Aorta (tissue), 5 donors: ENCODE measurements at places on chromosomes 6 and 20. TPM values are rescaled to one million over a fixed set of nuclear protein-coding genes. Genes with fewer than 3 reads are reported as not detected.

GGTLC1 gene
- not detected for polyA plus RNA-seq

CCR6 gene
- polyA plus RNA-seq: not detected

FOXS1 gene
- polyA plus RNA-seq: 11.4 TPM

ARMC2 gene
- 5.5 TPM for polyA plus RNA-seq

DNA sequence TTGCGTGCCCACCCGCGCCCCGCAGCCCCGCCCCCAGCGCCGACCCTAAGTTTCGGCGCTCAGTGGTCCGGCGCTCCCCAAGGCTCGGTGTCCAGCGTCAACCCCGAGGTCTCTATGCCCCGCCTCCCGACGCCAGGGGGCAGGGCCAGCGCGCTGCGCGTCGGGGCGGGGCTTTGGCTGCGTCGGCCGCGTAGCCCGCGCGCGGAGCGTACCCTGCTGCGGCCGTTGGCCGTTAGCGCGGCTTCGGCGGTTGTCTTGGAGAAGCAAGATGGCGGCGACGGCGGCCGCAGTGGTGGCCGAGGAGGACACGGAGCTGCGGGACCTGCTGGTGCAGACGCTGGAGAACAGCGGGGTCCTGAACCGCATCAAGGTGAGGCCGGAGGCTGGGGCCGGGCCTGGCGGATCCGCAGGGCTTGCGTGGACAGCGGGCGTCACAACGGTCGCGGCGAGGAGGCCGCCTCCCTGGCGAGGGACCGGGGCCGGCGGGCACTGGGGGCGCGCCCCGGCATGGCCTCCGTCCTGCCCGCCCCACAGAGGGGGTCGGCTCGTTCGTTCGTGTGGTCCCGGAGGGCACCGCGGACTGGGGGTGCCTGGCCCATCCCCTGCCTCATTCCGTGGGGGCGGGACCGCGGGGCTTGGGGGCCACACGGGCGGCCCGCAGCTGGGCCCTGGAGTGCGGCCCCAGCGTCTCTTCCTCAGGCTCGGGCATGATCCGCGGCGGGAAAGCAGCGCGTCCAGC, at the start of gene CEP43:
Gene CEP43 (plus strand): TSS at position 253 of the 739 bp plus-strand sequence. CDS start 16 bp downstream, at position 269.
- H3K27me3 ChIP-seq: no peaks in the 10 kb centered on the region
- DNase-seq: peak; percentile 97
- no peaks in the 10 kb centered on the region for H3K4me1 ChIP-seq

- no peak overlapping the region for H3K27ac ChIP-seq
- no peak for DNase-seq
- H3K36me3 ChIP-seq: no peaks in the 10 kb centered on the region
- H3K4me1 ChIP-seq: no peaks in the 10 kb centered on the region
Measured at GRCh38 chr20:2276015-2276414, 19.8 kb upstream of the TGM3 start.

DNA sequence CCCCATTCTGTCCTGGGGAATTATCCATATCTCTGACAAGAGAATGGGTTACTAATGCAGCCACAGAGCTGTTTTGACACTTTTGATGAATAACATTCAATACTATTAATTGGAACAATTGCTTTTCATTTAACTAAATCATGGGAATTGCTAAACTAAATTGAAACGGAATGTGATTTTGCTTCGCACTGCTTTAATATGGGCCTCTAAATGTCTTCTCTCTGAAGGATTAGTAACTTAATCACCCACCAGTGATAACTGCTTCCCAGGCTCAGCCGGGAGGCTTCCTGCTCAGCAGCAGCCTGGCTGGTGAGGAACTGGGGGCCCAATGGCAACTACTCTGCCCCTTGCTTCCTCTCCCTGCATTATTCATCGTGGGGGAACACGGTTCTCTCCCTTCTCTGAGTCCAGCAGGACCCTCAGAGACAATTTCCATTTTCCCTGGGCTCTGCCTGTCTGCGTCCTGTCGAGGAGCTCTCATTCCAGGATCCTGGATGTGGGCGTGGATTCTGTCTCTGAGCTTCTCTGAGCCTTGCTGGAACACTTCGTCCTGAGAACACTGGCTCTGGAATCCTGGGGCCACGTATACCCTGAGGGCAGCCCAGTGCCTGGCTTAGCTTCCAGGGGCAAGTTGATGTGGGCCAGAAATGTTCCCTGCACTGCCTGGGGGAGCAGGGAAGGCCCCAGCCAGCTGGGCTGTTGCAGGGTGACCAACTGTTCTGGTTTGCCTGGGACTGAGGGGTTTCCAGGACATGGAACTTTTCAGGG, 308.9 kb downstream of the DHX35 start:
- H3K4me1 ChIP-seq: no peaks in the 10 kb centered on the region
- H3K4me3 ChIP-seq: no peak overlapping the region
- H3K27ac ChIP-seq: no peak overlapping the region

DNA sequence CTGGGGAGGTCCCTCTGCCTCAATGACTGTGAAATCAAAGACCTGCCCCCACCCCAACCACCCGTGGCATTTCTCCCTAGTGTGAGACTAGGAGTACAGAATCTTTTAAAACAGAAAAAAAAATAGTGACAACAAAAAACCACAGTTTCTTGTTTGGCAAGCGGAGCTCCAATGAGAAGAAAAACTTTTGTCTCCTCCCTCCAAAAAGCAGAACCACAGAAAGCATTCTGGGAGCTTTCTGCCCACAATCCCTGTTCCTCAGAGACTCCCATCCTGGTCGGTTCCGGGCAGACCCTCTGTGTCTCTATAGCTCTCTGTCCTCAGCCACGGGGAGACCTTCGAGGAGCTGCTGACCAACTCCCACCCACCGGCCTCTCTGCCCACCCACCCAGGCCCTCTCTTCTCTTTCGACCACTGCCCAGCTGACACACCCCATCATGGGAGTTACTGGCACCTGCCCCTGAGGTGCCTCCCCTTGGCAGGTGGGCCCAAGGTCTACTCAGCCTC, 4.9 kb downstream of the PREX1 start:
- H3K4me1 ChIP-seq: peaks cover 4% of the 10 kb centered on the region
- peak; percentile 67 for DNase-seq
- no peaks in the 10 kb centered on the region for H3K27me3 ChIP-seq
- no peaks in the 10 kb centered on the region for H3K36me3 ChIP-seq

DNA sequence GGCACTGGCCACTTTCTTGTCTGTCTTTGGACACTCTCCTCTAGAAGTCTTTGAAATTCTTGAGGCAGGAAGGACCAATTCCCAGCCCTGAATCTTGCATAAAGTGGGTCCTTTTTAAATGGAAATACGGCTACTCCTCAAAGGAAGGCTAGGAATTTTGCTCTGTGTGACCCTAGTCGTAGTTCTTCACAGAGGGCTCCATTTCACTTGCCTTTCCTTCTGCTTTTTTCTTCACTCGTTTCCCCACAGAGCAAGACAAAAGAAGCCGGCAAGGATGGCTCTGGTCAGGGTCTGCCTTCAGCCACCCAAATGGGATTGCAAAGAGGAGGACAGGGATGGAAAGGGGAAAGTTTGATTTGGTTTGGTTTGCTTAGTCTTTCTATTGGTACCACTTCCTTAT, 25.8 kb downstream of the HLA-E start:
- H3K27ac ChIP-seq: no peak overlapping the region
- H3K4me3 ChIP-seq: no peak overlapping the region
- H3K36me3 ChIP-seq: no peaks in the 10 kb centered on the region
- no peak for DNase-seq

- no peak for DNase-seq
- no peaks in the 10 kb centered on the region for H3K4me1 ChIP-seq
- H3K27ac ChIP-seq: no peak overlapping the region
- H3K27me3 ChIP-seq: no peaks in the 10 kb centered on the region
- H3K36me3 ChIP-seq: no peaks in the 10 kb centered on the region
Measured at GRCh38 chr6:75934643-75935472, 137.6 kb downstream of the IMPG1 start.

DNA sequence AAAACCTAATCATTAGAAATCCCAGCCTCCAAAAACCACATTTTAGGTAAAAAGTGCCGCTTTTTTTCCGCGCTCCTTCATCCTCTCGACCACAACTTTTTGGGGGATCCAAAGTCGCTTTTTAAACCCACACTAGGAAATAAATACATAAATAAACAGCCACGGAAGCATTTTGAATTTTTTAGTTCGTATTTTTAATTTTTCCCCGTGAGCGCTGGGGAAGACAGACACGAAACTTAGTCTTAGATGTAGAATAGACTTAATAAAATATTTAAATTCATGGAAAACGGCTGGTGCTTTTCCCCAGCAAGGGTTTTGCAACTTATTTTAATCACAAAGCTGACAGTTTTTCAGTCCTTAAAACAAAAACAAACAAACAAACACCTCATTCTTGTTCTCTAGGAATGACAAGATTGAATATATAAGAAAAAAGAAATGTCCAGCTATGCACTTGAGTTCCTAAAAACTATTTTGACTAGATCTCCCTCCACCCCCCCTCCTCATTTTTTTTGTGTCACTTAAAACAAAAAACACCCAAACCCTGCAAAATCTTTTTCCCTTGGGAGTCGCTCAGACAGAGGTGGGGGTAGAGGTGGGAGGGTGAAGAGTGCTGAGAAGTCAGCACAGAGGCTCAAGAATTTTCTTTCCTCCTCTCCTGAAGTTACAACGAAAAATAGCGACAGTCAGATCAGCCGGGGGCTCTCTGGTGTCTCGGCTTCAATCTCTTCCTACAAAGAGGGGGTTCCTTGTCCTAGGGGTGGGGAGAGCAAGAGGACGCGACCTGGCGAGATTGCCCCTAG, 43.4 kb upstream of the SUPT3H start:
- H3K27ac ChIP-seq: no peak overlapping the region
- H3K4me1 ChIP-seq: no peaks in the 10 kb centered on the region
- peak overlapping the region; percentile 48 for H3K4me3 ChIP-seq
- H3K27me3 ChIP-seq: no peaks in the 10 kb centered on the region

- H3K27ac ChIP-seq: no peak overlapping the region
- H3K4me1 ChIP-seq: no peaks in the 10 kb centered on the region
Measured at GRCh38 chr6:113854531-113855499, 2.3 kb upstream of the MARCKS start.

- no peak overlapping the region for H3K4me3 ChIP-seq
- H3K4me1 ChIP-seq: no peaks in the 10 kb centered on the region
- peak overlapping the region; percentile 62 for H3K27ac ChIP-seq
- no peaks in the 10 kb centered on the region for H3K36me3 ChIP-seq
- H3K27me3 ChIP-seq: no peaks in the 10 kb centered on the region
- DNase-seq: peak; percentile 89
Measured at GRCh38 chr20:48682529-48683363, 145.1 kb downstream of the PREX1 start.

DNA sequence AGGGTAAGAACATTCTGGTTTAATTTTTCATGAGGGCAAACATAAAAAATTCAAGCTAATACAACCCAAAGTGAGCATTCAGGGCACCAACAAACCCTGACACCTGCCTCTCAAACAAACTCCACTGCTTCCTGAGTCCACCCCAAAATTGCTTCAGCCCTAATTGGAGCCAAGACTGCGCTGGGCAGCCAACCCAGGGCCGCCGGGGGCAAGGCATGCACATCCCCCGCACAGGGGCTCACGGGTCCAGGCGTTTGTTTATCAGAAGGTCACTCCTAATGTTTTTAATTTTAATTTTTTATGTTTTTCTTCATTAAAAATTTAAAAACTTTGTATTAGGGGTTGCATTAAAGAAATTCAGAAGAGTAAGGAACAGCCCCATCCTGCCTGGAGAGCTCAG, 459.1 kb upstream of the CDH4 start:
- no peak overlapping the region for H3K27ac ChIP-seq
- DNase-seq: no peak
- no peaks in the 10 kb centered on the region for H3K4me1 ChIP-seq
- no peaks in the 10 kb centered on the region for H3K27me3 ChIP-seq
- H3K4me3 ChIP-seq: no peak overlapping the region

- H3K4me1 ChIP-seq: no peaks in the 10 kb centered on the region
- no peak overlapping the region for H3K27ac ChIP-seq
- no peaks in the 10 kb centered on the region for H3K27me3 ChIP-seq
- no peak overlapping the region for H3K4me3 ChIP-seq
- DNase-seq: no peak
Measured at GRCh38 chr20:23298926-23299672, 51.5 kb upstream of the NXT1 start.

DNA sequence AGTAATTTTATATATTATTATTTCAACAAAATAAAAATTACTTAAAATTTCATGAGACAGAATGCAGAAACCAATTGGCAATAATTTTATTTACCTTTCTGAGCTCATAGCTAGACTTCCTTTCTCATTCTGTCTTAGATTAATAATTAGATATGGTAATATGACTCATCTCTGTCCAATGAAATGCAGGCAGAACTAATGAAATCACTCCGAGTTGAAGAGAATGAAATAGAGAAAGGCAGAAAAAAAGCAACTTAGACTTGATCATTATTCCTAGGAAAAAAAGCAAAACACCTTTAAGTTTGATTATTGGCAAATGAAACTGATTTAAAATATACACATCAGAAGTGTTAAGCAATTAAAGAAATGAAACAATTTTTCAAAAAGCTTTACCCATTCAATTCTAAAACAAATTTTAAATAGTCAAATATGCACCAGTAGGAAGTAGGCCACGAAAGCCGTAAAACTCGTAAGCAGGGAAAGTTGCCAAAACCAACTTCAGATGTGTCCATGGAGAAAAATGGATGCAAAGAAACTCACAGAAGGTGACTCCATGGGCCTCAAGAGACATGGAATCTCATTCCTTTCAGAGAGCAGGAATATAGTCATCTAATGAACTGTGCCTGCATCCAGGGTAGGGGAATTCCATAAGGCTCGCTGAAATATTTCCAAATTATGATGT, 293.8 kb upstream of the RGS17 start:
- H3K36me3 ChIP-seq: no peaks in the 10 kb centered on the region
- no peaks in the 10 kb centered on the region for H3K27me3 ChIP-seq
- H3K27ac ChIP-seq: no peak overlapping the region
- peaks cover 1% of the 10 kb centered on the region for H3K4me1 ChIP-seq
- no peak for DNase-seq
- H3K4me3 ChIP-seq: no peak overlapping the region

GRCh38 chr6:112227411-112227810, 27.0 kb downstream of the LAMA4 start:
- no peaks in the 10 kb centered on the region for H3K27me3 ChIP-seq
- peaks cover under 1% of the 10 kb centered on the region for H3K4me1 ChIP-seq
- H3K27ac ChIP-seq: no peak overlapping the region
- no peaks in the 10 kb centered on the region for H3K36me3 ChIP-seq

DNA sequence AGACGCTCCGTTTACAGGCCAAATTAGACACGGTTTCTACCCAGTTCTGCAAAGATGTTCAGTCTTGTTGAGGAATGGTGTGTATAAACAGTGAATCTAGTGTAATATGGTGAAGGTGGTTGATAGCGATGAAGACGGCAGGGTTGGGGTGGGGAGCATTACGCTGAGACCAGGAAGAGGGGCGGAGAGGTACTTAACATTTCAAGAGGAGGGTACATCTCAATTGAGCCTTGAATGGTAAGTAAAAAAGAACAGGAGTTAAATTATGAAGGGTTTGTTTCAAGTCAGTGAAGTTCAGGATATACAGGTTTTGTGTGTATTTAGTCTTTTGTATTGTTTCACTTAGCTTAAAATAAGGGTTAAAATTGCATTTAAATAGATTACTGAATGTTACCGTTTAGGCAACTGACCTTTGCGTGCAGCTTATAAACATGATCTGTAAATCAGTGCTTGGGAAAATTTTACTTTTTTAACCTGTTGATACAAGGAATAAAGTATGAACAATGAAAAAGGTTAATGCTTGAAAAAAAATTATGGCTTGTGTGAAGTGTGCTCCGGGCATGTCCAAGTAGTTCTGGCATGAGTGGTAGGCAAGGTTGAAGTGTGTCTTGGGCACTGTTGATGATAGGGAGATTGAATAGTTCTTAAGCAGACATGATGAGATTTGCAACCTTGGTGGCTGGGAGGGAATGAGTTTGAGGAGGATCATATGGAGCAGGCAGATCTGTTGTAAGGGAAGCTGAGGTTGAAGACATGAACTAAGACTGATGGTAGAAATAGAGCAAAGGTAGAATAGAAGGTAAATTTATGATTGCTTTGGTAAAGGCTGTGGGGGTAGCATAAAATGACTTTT, 842 bp downstream of the POLR1C start:
- no peaks in the 10 kb centered on the region for H3K4me1 ChIP-seq
- no peaks in the 10 kb centered on the region for H3K27me3 ChIP-seq
- H3K4me3 ChIP-seq: peak overlapping the region; percentile 81
- peaks cover 18% of the 10 kb centered on the region for H3K36me3 ChIP-seq
